NCI-H1105 treated with DMSO at 0.1 percent for 48 hours (cell line): ENCODE measurements at places on chromosomes 2 and 18.

DNA sequence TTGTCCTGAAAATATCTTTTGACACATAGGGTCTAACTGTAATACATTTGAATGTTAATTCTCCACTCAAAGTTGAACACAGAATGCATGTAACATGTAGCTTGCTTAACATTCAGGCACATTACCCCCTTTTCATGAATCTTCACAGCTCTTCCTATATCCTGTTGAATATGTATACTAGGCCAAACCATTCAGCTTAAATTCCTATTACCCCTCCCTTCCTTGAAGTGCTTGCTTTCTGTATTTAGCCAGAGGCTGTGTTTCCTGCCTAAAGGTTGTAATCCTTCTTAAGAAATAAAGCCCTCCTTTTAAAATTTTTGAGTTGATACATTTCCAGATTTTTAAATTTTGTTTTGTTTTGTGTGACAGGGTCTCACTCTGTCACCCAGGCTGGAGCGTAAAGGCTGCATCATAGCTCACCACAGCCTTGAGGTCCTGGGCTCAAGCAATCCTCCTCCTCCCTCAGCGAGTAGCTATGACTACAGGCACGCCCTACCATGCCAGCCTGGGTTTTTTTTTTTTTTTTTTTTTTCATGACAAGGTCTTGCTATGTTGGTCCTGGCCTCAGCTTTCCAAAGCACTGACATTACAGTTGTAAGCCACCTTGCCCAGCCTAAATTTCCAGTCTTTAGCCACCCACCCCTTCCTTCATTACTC lies 357.6 kb downstream of the DSC3 start:
- DNase-seq: no peak

GRCh38 chr2:203654826-203655225 lies 51.6 kb upstream of the CD28 start:
- DNase-seq: no peak

GRCh38 chr2:147739508-147739907 lies 105.3 kb upstream of the ACVR2A start:
- no peak for DNase-seq

GRCh38 chr18:44701227-44701626 lies 20.5 kb downstream of the SETBP1 start:
- DNase-seq: no peak

GRCh38 chr18:57539702-57540101 lies 46.8 kb downstream of the FECH start:
- no peak for DNase-seq

DNA sequence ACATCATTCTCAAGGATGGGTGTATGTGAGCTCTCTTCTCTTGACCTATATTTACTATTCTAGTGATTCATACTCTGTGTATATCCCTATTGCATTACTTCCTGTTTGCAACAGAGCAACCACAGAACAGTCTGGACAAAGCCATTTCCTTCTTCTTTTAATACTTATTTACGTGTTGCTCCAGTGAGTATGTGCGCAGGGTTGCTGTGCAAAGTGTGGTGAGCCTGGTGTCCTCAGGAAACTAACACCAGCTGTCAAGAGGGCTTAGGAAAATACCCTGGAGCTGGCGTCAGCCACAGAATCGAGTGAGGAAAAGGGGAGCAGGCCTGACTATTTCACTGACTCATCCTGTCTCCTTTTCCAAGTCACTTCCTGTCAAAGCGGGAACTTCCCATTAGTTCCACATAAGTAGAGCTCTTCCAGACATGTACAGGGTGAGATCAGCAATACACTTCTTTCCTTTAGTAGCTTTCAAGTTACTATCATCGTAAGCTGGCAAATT lies 214.1 kb upstream of the COPS8 start:
- no peak for DNase-seq
